ENCODE measurements at places on chromosomes 3 and 15.
A peak's percentile ranks its signal among the peaks of the same experiment; 100 is the strongest.

GRCh38 chr3:135262441-135262840 lies 467.4 kb downstream of the EPHB1 start:
- no peak for DNase-seq

- no peak for DNase-seq
These were observed 166.2 kb downstream of the CHDH start for GRCh38 chr3:53680028-53680427.

- no peak for DNase-seq
These were observed 1092.5 kb upstream of the EPHA6 start for GRCh38 chr3:95721938-95722337.

DNA sequence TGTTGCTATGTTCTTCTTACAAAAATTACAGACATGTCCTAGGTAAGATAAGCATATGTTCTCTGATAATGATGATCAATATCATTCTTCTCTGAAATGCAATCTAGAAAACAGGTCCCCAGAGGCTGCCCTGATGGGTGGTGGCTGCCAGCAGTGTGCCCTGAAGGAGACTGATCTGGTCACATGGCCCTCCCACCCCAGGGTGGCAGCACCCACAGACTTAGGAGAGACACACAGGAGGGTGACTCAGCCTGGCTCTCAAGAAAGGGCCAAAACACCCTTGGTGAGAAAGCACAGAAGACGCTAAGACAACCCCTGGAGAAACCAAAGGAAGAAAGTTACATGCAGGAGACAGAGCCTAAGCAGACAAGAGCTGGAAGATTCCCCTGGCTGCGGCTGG lies 203.7 kb downstream of the TJP1 start:
- no peak for DNase-seq

DNA sequence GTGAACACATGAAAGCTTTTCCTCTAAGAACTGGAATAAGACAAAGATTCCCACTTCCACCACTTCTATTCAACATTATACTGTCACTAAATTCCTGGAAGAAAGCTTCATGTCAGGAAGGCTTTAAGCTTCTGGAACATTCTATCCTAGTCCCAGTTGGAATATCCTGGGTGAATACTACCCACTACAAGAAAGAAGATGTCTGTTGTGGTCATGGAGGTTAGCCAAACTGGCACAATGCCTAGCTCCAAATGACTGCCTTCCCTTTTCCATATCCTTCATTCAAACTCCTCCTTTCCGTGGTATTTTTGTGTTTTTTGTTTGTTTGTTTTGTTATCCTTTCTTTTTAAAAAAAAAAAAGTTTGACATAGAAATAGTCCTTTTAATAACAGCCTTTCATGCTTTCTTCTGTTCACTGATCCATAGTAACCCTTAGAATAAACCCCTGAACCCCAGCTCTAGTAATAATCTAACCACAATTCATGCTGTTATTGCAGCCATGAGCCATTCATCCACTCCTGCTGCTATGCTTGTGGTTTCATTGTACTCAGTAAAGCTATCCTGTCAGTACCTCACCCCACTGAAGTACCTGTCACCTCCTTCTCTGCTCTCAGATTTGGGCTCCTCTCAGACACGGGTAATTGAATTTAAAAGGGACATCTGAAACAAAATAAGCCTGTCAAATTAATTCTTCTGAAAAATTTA lies 447.5 kb downstream of the IGSF11 start:
- no peak for DNase-seq

DNA sequence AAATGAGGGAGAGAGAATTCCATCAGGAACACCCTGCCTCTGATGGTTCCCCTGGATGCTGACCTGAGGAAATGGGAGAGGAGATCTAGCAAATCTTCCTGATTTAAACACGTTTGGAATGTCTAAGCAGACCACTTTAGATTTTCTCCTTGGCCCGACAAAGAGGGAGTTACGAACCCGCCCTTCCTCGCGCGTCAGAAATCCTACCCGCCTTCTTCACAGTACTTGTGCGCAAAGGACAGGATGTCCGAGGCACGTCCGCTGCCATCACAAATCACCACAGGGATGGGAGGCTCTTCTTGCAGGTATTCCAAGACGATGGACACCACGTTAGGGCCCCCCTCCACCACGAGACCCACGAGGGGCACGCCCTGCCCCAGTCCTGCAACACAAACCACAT lies 38.6 kb downstream of the TRPM1 start:
- no peak for DNase-seq

GRCh38 chr3:153469162-153469561 lies 307.1 kb downstream of the RAP2B start:
- DNase-seq = no peak

- no peak for DNase-seq
These were observed 29.7 kb downstream of the CACNA2D2 start for GRCh38 chr3:50473768-50474167.

DNA sequence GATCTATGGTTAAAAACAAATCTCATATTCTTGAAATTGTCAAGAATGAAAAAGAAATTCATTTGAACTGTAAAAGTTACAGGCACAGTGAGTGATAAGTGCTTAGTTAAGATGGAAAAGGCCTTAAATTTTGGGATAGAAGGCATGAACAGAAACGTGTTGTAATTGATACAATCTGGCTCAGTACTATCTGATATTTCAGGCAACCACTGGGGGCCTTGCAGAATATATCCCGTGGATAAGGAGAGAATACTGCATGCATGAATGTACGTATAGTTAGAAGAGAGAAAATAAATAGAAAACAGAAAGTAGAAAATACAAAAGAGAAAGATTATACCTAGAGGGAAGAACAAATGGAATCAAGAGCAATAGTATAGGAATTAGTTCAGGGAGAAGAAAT lies 741.4 kb upstream of the CCDC54 start:
- DNase-seq = no peak

DNA sequence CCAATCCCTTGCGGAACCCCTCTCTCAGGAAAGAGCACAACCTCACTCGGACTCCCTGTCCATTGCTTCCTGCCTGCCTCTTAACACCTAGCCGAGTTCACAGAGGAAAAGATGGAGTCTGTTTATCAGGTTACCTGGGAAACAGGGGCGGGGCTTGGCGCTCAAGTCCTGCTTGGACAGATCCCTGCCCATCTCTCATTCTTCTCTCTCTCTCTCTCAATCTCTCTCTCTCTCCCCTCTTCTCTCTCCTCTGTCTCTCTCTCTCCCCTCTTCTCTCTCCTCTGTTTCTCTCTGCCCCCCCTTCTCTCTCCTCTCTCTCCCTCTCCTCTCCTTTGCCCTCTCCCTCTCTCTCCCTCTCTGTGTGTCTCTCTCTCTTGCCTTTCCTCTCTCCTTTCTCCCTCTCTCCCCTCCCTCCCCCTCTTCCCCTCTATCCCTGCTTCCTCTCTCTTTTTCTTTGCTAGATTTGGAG lies at the start of gene EFHB:
EFHB (minus strand) TSS at position 120 of the 469 bp plus-strand sequence. CDS start 199 bp downstream, outside the sequence.
- DNase-seq = no peak

DNA sequence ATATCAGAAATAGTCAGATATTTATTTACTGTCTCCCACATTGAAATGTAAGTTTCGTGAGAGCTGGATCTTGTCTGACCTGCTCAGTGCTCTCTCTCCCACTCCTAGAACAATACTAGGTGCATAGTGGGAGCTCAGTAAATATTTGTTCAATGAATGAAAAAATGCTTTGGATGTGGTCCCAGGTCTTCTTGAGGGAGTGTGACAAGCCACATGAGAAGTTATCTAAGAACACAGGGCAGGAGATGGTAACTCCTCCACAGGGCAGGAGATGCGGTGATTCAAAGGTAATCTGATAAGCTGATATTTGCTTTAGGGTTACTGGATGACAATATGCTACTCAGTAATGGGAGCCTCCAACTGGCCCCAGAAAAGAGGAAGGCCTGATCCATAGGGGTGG lies 25.8 kb upstream of the PLA2G4E start:
- no peak for DNase-seq

GRCh38 chr3:129556890-129557547 lies 14.0 kb downstream of the H1-8 start:
- DNase-seq = no peak

GRCh38 chr15:83215306-83215705 lies 7.7 kb upstream of the HDGFL3 start:
- no peak for DNase-seq

DNA sequence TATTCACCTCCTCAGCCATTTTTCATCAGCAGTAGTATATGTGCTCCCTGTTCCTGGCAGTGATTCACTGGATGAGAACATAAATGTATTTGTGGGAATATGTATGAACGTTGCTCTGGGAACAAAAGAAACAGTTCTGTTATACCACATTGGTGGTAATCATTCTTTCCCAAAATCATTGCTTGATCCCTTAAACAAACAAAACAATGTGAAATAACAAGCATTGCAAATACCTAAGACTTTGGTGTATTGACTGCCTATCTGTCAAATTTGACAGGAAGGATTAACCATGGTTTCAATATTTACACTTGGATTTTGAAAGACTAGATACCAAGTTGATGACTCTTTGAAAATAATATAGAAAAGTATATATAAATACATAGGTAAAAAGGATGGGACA lies 284.1 kb downstream of the FHIT start:
- no peak for DNase-seq

DNA sequence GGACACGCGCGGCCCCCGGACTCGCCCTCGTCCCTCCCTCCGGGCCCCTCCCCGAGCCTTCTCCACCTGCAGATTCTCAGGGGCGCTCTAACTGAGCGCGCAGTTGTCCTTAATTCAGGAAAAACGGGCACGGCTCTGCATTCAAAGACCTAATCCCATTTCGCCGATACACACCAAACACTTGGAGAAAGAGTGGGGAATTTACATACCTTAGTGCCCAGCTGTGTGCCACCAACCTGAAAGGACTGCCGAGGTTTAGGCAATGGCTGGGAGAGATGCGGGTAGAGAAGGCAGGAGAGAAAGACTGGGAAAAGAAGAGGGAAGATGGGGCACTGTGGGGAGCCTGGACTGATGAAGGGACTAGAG lies 21.8 kb downstream of the IGDCC3 start:
- no peak for DNase-seq

GRCh38 chr3:36484386-36484785 lies 104.1 kb downstream of the STAC start:
- DNase-seq = no peak

GRCh38 chr3:149706905-149707304 lies 45.4 kb downstream of the COMMD2 start:
- DNase-seq = no peak

GRCh38 chr3:194185221-194185620 lies 49.3 kb downstream of the HES1 start:
- no peak for DNase-seq

DNA sequence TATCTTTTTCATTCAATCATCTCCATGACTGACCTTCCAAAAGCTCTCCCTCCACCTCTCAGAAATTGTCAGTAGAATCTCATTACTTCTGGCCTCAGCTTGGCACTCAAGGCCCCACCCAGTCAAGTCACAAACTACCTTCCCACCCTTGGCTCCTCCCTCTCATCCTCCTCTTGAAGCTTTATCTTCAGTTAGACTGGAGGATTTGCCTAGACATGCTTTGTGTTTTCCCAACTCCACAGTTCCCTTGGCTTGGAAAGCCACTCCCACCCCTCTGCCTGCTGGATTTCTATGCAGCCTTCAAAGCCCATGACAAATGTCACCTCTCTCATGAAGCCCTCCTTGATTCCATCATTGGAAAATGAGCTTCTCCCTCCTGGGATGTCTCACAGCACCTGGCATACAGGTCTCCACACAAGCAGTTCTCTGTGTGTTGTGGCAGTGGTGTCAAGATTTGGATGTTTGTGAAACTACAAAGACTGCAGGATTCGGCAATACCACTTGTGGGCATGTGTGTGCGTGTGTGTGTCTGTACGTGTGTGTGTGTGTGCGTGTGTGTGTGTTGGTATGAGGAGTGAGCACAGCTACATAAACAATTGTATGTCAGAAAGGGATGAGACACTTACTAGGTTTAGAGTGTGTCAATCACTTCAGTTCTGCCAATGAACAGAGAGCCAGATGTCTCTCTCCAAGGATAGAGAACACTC lies 45.3 kb upstream of the VPS8 start:
- DNase-seq = no peak

- DNase-seq = peak; percentile 65
These were observed 1.4 kb upstream of the PARP14 start for GRCh38 chr3:122679085-122679881.

DNA sequence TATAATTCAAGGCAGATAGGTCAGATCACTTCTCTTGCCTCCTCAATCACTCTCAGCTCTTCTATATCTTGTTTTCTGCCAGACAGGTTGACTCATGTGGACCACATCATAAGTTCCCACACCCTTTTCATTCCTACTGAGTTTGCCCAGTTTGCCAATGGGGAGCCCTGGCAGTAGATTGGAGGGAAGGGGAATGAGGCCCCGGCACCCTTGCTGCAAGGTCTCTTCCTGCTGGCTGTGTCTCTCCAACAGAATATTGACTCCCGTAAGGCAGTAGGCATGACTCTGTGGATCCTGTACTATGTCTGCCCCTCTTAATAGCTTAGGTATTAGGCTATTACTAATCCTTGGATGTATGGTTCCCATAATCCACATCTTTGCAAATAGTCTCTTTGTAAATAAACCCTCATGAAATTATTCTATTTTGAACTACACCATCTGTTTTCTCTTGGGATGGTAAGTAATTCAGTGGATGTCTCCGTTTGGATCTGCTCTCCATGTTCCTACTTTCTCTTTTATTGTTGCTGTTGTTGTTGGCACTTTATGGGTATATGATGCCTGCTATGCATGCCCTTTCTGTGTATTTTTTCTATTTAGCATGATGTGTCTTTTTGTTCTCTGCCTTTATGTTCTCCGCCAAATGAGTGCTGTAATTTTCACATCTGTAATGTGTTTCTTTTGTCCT lies 65.5 kb upstream of the DCBLD2 start:
- DNase-seq = no peak

GRCh38 chr15:72468103-72468502 lies 6.0 kb upstream of the ARIH1 start:
- no peak for DNase-seq

GRCh38 chr15:56869573-56869972 lies 48.9 kb upstream of the TCF12 start:
- DNase-seq = no peak

DNA sequence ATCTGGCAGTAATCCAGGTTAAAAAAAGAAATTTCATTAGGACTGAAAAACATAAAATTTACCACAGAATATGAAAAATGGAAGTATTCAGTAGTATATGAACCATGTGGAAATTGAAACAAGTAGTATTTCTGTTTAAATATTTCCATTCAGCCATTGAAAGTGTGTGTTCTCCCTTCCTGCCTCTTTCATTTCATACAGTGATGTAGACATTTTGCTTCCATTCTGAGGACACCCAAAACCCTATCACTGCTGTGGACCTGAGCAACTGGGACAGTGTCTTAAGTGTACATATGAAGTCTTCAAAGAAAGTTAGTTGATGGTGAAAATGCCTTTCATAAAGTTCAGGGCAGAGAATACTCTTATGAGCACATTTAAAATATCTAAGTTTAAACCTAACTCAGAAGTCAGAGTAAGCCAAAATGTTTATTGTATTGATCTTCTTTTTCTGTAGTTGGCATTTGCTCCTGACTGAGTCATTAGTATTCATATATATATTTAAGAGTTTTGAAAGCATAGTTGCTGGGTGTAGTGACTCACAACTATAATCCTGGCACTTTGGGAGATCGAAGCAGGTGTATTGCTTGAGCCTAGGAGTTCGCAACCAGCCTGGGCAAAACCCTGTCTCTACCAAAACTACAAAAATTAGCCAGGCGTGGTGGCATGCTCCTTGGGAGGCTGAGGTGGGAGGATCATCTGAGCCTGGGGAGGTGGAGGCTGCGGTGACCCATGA lies 198.8 kb downstream of the KLHL25 start:
- no peak for DNase-seq

All from stimulated activated CD4-positive, alpha-beta T cell treated with anti-CD3 and anti-CD28 coated beads, Interleukin-1b, Interleukin-23, amount 100 ng/mL, for 1 hour (primary cell).